ENCODE measurements at places on chromosomes 3 and 15. TPM values are rescaled to one million over a fixed set of nuclear protein-coding genes. Genes with fewer than 3 reads are reported as not detected.

Gene PRSS50
- 0.47 TPM for total RNA-seq

Gene MUC20
- total RNA-seq, result 0.24 TPM

- H3K27me3 ChIP-seq, result no peaks in the 10 kb centered on the region
- H3K4me3 ChIP-seq, result no peak overlapping the region
- no peaks in the 10 kb centered on the region for H3K36me3 ChIP-seq
- no peak for DNase-seq
- H3K27ac ChIP-seq, result no peak overlapping the region
- H3K4me1 ChIP-seq, result no peaks in the 10 kb centered on the region
Observed at GRCh38 chr3:117696851-117697407, 987.4 kb downstream of the TUSC7 start.

Gene CCR9
- not detected for total RNA-seq

Gene CNTN4
- total RNA-seq, result 2.2 TPM
